Inflammatory macrophage treated with lipopolysaccharide for 4 hours (primary cell): ENCODE measurements at places on chromosomes 16 and 17.

DNA sequence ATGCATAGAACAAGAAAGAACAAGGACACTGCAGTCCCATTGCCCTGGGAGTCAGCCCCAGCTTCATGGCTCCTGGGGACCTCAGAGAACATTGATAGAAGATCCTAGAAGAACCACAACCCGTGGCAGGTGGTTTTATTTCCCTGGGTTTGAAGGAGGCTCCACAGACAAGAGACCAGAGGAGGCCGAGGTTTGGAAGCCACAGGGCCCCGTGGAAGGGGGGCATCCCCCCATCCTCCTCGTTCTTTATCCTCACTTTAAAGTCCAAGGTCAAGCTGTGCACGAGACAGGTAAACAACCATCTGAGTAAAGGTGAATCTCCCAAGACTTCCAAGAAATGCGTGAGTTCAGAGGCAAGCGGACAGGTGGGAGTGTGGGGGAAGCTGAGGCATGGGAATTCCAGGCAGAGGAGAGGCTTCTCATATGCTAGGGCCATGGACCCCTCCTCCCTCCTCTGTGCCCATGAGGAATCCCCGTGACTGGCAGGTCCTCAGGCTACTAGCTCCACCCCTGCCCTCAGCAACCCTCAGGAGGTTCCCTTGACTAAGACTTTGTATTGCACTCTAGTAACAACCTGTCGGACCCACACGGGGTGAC, 849 bp upstream of the SULT1A1 start:
- no peak for DNase-seq

- no peak for DNase-seq
These were observed 64.5 kb downstream of the SMPD3 start for GRCh38 chr16:68383858-68384257.

- DNase-seq: no peak
These were observed 4.8 kb upstream of the GFOD2 start for GRCh38 chr16:67723911-67724305.

GRCh38 chr16:69048328-69049120, 56.9 kb upstream of the HAS3 start:
- DNase-seq: no peak

DNA sequence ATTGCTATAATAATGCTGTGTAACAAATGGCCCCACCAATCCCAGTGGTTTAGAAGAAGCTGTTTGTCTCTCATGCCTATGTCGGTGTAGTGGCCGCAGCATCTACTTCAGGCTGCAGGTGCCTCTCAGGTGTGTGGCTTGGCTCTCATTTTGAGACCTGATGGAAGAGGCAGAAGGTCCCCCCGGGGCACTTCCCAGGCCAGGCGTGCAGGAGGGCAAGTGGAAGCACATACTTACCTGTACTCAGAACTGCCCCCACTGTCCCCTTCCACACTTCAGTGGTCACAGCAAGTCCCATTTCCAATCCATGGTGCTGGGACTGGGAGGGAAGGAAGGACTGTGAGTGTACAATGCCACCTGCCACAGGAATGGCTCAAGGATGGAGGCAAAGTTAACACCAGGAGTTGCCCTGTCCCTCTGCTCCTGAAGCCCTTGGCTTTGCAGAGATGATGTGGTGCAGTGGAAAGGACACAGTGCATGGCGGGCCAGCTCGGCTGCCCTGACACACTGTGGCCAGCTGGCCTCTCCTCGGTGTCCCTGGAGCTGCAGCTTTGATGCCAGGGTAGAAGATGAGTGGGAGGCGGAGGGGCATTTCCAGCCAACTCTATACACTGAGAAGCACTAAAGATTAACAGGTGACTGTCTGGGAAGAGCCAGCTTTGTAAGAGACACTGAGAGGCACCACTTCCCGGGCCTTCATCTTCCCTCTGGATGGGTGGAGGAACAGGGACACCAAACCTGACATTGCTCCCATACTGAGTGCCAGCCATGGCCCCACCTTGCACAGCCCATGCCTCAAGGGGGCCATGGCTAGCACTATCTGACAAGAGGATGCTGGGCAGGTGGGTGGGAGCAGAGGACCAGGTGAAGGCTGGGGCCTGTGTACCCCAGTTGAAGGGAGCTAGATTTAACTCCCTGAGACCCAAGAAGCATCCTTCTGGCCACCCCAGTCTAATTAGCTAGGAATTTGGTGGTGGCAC, 105.9 kb downstream of the METRNL start:
- DNase-seq: no peak

DNA sequence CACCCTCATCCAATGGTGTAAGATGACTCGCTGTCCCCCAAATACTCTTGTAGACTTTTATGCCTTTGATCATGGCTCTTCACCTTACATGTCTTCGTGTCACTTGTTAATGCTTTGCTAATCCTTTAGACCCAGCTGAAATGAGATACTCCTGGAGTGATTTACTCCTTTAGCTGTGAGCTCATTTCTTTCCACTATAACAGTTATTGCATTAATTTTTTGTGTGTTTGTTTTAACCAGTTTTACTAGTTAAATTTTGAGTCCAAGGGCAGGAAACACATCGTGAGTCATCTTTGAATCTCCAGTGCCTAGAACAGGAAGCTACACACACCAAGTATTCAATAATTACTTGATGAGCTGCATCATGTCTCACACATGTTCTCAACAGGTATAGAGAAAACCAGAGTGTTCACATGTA, 6.5 kb upstream of the CTCF start:
- DNase-seq: peak; percentile 45

DNA sequence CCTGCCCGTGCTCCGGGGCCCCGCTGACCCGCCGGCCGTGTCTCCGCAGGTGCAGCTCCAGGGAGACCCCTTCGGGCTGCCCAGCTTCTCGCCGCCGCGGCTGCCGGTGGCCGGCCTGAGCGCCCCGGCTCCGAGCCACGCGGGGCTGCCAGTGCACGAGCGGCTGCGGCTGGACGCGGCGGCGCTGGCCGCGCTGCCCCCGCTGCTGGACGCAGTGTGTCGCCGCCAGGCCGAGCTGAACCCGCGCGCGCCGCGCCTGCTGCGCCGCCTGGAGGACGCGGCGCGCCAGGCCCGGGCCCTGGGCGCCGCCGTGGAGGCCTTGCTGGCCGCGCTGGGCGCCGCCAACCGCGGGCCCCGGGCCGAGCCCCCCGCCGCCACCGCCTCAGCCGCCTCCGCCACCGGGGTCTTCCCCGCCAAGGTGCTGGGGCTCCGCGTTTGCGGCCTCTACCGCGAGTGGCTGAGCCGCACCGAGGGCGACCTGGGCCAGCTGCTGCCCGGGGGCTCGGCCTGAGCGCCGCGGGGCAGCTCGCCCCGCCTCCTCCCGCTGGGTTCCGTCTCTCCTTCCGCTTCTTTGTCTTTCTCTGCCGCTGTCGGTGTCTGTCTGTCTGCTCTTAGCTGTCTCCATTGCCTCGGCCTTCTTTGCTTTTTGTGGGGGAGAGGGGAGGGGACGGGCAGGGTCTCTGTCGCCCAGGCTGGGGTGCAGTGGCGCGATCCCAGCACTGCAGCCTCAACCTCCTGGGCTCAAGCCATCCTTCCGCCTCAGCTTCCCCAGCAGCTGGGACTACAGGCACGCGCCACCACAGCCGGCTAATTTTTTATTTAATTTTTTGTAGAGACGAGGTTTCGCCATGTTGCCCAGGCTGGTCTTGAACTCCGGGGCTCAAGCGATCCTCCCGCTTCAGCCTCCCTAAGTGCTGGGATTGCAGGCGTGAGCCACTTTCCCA, 5.9 kb downstream of the CTF1 start:
- peak; percentile 79 for DNase-seq

- DNase-seq: no peak
These were observed 9.1 kb downstream of the NUDT16L1 start for GRCh38 chr16:4702466-4702808.

GRCh38 chr17:64354396-64354795, 36.3 kb downstream of the PECAM1 start:
- no peak for DNase-seq

- DNase-seq: peak; percentile 82
These were observed 9.2 kb upstream of the CCL22 start for GRCh38 chr16:57349212-57350031.

GRCh38 chr16:84836234-84836647, 16.5 kb downstream of the CRISPLD2 start:
- DNase-seq: no peak

- no peak for DNase-seq
These were observed 23.5 kb downstream of the AATF start for GRCh38 chr17:36972186-36972700.

- no peak for DNase-seq
These were observed 57.2 kb downstream of the ZNF778 start for GRCh38 chr16:89274561-89275283.

GRCh38 chr16:14375132-14375491, 254.9 kb downstream of the PARN start:
- DNase-seq: no peak

DNA sequence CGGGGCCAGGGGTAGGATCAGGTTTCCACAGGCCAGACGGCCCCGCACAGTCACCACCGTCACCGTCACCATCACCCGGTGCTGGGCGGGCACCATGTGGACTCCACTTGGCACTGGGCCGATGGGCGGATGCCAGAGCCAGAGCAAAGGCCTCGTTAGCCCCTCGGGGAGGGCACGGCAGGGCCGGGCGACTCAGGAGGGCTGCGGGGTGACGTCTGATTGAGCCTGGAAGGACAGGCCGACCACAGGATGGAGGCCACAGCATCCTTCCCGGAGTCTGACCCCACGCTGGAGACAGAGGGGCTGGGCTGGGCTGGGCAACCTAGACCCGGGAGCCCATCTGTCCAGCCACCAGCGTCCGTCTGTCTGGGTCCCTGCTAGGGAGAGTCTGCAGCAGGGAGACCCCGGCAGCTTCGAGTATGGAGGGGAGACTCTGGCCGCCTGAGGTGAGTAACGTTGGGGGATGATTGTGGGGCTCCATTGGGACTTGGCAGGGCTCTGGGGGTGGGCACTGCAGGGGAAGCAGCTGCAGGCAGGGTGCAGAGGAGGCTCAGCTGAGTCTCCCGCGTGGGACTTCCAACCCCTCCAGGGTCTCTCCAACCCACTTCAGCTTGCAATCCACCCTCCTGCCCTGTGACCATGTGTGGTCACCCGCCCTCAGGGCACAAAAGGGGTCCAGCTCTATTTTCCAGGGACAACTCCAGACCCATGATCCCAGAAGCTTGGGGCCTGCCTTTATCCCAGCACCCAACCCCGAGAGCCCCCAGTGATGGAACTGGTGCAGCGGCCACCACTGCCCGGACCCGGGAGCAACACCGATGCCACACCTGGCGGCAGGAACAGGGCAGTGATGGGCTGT, 22.6 kb downstream of the SLC25A10 start:
- no peak for DNase-seq

DNA sequence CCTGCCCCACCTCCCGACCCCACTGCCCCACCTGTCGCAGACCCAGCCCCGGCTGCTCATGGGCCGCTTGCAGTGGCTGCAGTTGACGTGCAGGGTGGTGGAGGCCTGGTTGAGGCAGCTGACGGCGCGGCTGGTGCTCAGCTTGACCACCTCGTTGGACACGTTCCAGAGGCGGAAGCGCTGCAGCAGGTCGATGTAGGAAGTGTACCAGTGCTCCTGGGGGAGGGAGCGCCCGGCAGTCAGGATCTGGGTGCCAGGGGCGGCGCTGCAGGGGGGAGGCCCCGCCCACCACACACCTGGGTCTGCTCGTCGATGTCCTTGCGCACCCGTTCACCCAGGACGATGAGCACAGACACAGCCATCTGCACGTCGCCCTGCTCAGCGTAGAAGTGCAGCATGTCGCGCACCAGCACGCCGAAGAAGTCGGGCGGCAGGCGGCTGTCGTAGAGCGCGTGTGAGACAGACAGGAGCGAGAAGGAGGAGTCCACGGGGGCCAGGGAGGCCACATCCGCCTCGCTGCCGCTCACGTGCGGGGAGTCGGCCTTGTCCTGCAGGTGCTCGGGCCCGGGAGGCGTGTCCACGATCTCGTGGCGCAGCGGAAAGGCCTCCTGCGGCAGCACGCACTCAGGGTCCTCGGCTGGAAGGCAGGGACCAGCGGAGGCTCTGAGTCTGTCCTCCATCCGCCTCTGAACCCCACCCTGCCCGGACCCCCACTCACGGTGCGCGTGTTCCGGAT, 995 bp upstream of the JMJD8 start:
- no peak for DNase-seq

- DNase-seq: no peak
These were observed 13.1 kb downstream of the SOCS3 start for GRCh38 chr17:78346605-78347250.

DNA sequence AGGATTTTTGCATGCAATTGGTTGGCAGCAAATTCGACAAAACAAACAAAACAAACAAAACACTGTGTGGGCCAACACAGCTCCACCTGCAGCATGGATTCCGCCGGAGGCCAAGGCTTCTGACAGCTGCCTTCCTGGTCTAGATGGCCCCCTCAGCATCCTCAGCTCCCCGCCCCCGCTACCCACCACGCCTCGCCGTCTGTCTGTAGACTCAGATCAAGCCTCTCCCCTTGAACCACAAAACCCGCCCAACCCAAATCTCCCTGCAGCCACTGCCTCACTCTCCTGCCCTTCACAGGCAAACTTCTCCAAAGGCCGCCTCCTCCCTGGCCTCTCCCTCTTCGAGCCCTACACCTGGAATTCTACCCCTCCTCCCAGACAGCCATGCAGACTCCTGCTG, 57.9 kb downstream of the RTN4RL1 start:
- no peak for DNase-seq

- peak; percentile 24 for DNase-seq
These were observed 83.5 kb downstream of the BMERB1 start for GRCh38 chr16:15517743-15518377.

- no peak for DNase-seq
These were observed 8.4 kb downstream of the LITAFD start for GRCh38 chr16:8890549-8890921.

DNA sequence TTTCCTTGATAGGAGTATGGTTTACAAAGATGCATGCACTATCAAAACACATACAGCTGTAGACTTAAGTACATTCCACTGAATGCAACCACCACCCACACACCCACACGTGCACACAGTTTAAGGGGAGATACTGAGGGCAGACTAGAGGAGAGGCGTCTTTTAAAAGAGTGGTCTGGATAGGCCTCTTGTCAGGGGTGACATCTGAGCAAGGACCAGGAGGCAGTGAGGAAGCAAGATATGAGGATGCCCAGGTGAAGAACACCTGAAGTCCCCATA, 12.6 kb downstream of the MPHOSPH6 start:
- no peak for DNase-seq

DNA sequence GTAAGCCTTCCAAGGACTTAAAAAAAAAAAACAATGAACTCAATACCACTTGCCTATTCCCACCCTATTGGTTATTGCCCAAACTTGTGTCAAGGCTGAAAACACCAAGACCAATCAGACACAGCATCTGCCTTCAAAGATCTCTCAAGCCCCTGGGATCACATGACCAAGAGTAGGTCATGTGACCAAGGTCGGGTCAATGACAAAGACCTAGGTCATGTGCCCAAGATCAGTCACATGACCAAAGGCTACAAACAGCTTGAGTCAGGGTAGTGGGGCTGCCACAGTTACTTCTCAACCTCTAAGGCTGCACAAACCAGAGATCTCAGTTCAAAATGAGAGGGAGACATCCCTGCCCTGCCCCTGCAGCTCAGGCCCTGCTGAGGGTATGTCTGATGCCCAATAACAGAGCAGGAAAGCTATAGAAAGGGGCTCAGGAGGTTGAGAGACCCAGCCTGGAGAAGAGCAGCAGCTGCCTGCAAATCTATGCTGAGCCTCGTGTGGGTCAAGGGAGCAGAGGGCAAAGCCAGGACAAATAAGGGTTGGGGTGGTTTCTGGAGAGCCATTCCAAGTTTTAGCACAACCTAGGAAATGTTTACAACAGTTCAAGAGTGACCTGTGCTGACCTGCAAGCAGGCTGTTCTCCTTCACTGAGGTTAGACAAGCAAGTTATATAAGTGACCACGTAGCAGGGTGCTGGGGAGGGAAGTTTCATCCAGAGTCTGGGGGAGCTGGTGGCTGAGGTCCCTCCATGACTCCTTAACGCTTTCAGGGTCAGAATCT, 48.8 kb downstream of the PIMREG start:
- DNase-seq: no peak
